ENCODE measurements at places on chromosomes 7 and 10.

GRCh38 chr10:104957178-104957841 lies 316.2 kb downstream of the SORCS3 start:
- DNase-seq = no peak

- no peak for DNase-seq
Measured at GRCh38 chr7:98760201-98760651, 109.6 kb downstream of the TMEM130 start.

DNA sequence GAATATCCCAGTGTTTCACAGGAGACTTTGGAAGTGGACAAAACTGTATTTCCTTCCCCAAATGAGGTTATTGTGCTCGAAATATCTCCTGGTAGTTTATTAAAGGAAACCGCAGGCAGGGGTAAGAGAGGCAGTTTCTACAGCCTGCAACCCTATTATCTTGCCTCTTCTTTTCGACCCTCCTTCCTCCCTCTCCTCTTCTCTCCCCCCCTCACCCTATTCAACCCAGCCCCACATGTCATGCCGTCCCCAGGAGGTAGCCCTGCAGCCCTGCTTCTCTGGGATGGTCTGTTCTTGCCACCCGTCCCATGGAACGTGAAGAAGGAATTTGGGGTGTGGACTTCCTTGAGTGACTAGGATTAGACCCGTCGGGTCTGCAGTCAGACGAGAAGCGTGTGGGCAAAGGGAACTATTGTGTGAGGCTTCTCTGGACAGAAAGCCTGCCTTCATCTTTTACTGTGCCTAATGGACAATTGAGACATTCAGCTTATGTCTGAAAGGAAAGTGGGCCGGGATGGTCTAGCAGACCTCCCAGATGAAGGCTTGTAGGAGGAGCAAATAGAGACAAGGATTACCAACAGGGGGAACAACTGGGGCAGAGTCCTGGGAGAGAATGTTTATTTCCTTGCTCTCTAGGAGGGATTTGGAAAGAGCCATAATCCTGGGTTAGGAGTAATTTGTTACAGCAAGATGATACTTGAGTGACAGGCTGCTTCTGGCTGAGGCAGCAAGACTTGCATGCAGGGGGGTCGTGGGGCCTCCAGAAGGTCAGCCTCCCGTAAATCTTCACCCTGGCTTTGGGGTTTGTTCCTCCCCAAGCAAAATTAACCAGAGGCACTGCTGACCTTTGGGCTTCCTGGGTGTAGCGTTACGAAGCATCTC lies 77.8 kb downstream of the TCF7L2 start:
- DNase-seq = no peak

GRCh38 chr10:69861251-69862240 lies 59.8 kb downstream of the COL13A1 start:
- DNase-seq = no peak

- no peak for DNase-seq
Measured at GRCh38 chr7:122789156-122789555, 86.4 kb upstream of the RNF148 start.

DNA sequence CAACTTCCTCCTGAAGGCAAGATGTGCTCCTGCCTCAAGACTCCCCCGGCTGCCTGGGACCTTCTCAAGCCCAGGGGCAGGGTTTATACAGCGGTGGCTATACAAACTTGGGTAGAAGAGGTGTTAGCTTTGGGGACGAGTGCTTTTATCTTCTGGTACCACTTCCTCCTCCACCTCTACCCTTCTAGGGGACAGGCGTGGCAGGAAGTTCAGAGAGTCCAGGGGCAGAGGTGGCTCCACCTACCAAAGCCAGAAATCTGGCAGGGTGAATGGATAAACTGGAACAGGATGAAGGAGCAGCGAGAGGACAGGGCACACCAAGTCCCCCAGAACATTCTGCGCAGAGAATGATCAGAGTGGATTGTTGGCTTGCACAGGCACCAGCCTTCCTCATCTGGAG lies 24.0 kb upstream of the TM9SF3 start:
- DNase-seq = no peak

- DNase-seq = no peak
Measured at GRCh38 chr10:31135171-31135570, 103.5 kb upstream of the ZNF438 start.

DNA sequence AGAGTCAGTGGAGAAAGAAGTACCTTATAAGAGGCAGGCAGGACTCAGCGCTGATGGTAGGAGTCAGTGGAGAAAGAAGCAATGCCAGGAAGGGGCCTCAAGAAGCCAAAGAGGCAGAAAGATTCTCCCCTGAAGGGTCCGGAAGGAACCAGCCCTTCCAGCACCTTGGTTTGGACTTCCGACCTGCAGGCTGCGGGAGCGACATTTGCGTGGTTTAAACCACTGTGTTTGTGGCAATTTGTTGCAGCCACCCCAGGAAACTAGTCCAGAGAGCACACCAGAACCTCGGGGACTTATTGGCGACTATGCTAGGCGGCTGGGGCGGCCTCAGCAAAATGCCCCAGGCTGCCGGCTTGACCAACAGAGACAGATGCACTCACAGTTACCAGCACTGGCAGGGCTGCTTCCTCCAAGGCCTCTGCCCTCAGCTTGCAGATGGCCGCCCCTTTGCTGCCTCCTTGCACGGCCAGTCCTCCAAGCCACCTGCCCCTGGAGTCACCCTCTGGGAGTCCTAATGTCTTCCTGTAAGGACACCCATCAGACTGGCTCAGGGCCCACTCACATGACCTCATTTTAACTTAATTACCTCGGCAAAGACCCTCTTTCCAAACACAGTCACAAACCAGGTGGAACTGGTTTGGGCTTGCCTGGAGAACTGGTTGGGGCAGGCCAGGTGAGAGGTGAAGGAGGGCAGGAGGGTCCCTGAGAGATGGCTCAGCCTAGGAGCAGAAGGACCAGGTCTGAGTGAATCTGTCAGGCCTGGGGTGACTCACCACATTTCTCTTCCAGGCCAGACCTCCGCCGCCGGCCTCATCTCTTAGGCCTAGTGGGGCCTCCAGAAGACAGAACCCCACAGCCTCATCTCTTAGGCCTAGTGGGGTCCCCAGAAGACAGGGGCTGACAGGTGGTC lies 26.1 kb downstream of the CALML3 start:
- no peak for DNase-seq

DNA sequence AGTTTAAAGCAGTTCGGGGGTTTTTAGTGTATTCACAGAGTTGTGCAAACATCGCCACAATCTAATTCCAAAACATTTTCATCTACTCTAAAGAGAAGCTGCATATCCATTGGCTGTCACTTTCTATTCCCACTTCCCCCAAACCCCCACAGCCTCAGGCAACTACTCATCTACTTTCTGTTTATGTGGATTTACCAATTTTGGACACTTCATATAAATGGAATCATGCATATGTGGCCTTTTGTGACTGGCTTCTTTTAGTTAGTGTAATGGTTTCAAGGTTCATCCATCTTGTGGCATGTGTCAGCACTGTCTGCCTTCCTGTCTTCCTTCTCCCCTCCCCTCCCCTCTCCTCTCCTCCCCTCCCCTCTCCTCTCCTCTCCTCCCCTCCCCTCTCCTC lies 78.5 kb upstream of the FZD1 start:
- no peak for DNase-seq

DNA sequence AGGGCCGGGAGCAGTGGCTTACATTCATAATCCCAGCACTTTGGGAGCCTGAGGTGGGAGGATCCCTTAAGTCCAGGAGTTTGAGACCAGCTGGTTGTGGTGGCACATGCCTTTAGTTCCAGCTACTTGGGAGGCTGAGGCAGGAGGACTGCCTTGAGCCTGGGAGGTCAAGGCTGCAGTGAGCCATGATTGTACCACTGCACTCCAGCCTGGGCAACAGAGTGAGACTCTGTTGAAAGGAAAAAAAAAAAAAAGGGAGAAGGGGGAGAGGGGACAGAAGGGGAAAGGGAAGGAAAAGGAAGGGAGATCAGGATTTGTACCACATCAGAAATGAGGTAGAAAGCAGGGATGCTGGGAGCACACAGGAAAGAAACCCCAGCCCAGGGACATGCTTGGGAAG lies 38.7 kb upstream of the SVOPL start:
- DNase-seq = no peak

GRCh38 chr7:46930366-46930765 lies 651.5 kb downstream of the TNS3 start:
- no peak for DNase-seq

- DNase-seq = no peak
Measured at GRCh38 chr10:6070660-6071059, 8.5 kb upstream of the IL2RA start.

DNA sequence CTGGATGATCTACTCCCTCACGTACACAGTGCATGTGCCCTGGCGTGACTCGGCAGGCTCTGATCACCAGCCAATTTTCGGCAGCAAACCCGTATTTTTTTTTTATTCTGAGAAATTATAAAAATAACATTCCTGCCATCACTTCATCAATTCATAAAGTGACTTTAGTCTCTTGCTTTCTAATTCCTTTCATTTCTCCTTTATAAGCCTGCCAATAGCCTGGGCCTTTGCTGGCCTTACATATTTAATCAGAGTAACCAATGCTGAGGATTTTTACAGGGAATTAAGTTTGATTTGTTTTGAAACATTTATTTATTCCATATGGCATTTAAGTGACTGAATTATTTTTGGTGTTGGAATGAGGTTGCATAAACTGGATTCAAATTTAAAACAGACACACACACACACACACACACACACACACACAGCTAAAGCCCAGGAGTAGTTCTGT lies 140.8 kb downstream of the ETV1 start:
- DNase-seq = no peak

DNA sequence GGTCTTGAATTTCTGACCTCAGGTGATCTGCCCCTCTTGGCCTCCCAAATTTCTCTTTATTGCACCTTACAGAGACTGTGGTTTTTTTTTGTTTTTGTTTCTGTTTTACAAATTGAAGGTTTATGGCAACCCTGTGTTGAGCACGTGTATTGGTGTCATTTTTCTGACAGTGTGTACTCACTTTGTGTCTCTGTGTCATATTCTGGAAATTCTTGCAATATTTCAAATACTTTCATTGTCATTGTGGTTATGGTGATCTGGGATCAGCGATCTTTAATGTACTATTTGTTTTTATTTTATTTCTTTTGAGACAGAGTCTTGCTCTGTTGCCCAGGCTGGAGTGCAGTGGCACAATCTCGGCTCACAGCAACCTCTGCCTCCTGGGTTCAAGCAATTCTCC lies 89.8 kb downstream of the PRTFDC1 start:
- no peak for DNase-seq

DNA sequence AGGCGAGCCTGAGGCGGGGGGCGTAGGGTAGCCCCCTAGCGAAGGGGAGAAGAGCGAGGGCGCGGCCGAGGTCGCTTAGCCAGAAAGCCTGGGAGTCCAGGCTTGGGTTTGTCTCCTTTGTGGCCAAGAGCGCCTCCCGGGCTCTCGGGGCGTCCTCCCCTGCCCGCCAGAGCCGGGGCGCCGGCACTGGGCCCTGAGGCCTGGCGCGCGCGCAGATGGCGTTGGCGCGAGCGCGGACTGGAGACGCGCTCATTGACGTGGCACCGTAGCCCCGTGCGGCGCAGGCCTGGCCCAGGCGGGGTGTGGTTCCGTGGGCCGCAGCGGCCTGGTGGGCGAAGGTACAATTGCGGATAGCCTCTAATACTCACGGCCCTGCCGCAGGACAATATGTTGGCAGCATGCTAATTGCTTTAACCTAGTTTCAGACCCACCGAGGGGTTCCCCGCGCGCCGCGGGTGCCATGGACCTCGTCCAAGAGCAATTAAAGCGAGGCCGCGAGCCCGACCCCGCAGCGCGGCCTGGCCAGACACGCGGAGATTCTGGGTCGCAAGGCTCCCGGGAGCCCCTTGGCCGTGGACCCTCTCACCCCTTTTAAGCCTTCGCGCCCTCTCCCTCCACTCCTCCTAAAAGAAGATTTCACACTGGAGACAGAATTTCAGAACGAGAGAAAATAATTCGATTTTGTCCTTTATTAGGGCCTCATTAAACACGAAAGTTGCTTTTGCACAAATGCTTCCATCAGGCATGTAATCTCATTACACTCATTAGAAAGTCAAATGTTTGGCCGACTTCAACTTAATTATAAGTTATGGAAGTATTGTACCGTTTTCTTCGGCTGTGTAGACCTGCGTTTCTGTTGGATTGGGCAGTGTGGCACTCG lies 3.1 kb downstream of the PTF1A start:
- DNase-seq = no peak

GRCh38 chr10:92156874-92157773 lies 133.8 kb downstream of the CPEB3 start:
- no peak for DNase-seq

DNA sequence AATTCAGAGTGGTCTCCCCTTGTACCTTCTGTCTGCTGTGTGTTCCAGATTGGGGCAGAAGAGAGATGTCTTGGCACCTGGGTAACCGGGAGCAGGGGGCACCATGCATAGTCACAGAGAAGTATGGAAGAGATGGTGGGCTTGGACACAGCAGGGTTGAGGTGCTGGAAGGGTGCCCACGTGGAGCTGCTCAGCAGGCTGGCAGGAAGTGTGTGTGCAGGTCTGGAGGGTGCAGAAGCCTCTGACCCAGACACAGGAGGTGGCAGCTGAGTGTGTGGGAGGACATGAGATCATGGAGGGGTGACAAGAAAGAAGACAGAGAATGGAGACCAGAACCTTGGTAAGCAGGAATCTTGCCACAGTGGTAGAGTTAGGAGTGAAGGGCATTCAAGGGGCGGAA lies 42.3 kb upstream of the DUSP5 start:
- no peak for DNase-seq

GRCh38 chr7:77348371-77348813 lies 67.8 kb downstream of the GSAP start:
- DNase-seq = no peak

DNA sequence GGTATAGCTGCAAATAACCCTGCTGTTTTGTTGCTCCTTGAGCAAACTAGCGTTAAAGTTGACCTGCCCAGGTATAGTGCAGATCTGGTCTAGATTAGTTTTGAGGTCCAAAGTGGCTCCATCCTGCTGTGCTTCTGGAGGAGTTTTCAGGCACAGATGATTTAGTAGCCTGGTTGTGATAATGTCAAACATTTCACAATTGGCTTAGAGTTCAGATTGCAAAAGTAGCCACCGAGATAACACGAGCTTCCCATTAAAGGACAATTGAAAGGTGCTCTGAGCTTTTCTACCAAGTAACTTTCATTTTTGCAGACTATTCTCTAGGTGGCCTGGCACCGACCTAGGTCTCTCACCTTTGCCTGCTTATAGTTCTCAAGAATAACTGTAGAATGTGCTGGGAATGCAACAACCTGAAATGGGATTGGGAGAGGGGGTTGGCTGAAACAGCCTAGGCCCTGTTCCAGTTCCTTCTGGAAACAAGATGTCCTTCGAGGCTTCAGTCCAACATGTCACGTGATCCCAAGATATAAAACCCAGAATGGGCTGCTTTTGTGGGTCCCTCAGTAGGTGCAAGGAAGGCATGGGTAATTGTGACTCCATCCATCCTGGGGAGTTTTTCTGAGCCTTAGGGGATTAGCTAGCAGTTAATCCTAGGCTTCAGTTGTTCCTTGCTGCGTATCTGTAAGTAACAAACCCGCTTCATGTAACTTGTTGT lies 201.0 kb downstream of the CHRM2 start:
- no peak for DNase-seq

DNA sequence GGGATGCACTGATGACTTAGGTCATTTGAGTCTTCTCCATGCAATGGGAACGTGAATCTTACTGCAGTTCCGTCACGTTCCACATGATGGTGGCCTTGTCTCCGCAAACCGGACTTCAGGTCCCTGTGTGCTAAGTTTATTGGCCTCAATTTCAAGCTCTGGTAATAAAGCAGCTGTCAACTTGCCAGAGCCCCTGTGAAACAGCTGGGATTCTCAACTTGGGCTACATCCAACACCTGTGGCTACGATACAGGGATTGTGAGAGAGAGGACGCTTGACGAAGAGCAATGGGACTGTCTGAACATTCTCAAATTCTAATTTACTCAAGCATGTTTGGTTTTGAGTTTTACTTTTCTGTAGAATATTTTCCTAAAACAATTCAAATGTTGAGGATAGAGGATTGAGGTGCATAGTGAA lies 174.2 kb downstream of the PTN start:
- DNase-seq = peak; percentile 36

Measured in DMS 273 treated with DMSO at 0.1 percent for 48 hours (cell line).